ENCODE measurements at places on chromosomes 4 and X.

GRCh38 chr4:66606908-66607307, 936.6 kb upstream of the EPHA5 start:
- DNase-seq: no peak

GRCh38 chr4:126242679-126243390, 928.1 kb downstream of the FAT4 start:
- DNase-seq: no peak

GRCh38 chr4:126247409-126247808, 932.7 kb downstream of the FAT4 start:
- no peak for DNase-seq

DNA sequence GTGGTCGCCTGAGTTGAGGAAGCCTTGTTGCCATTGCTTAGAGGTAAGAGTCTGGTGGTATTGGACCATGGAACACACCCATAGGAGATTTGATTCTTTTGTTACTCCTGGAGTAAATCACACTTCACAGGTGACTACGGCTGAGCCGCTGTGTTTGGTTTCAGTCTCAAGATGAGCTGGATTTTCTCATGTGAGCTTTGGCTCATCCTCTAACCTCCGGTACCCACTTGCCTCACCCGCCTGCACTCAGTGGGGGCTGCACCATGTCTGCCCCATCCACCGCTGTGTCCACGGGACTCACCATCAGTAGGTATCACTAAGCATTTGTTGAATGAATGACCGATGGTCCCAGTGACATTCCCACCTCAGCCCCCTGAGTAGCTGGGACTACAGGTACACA, 52.7 kb downstream of the HTT-AS start:
- no peak for DNase-seq

DNA sequence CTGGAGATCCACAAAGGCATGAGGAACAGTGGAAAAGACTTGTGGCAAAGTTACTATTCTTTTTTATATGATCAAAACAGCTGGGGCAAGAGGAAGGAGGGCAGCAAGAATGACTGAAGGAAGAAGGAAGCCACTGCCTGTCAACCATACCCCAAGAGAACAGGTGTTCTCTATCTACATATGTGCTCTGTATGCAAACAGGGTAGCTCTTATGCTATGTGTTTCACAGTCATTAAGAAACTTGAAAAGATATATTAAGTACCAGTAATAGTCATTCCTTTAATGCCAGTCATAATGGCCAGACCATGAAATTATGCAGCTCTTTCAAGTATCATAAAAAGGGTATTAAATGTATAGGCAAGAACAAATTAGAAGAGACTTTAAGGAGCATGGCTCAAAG, 363.9 kb downstream of the KLHL13 start:
- DNase-seq: no peak

DNA sequence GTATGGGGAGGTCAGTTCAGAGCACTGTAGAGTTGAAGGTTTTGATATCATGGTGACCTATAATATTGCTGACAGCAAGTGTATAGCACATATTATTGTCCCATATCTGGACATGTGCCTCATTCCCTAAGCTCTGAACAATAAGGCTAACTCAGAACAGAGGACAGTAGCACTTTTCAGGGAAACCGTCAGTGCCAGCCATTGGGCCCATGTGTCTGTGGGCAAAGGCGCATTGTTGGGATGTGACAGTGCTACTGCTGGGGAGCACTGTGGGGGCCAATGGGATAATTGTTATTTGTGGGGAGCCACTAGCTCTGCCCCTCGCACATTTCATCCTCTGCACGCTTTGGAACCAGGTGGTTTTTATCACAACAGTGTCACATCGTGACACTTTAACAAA, 136.2 kb downstream of the ELOVL6 start:
- no peak for DNase-seq

GRCh38 chr4:98674404-98675173, 16.2 kb upstream of the TSPAN5 start:
- no peak for DNase-seq

GRCh38 chr4:20297783-20298182, 46.1 kb downstream of the SLIT2 start:
- DNase-seq: no peak

- DNase-seq: no peak
These were observed 544.7 kb upstream of the NDST4 start for GRCh38 chr4:115657991-115658650.

DNA sequence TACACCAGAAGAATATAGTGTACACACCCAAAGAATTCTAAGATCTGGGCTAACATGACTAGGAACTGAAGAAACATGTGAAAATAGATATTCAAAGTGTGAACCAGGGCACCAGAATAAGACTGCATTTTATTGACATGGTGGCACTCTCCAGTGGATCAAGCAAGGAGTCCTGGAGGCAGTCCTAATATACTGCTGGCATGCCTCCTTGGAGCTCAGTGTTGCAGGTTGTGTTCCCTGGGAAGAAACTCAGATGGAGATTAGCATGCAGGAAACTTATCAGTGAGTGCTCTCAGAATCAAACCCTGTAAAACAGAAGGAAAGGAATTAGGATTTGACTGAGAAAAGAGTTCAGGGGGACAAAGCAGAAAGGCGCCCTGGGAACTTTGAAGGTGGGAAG, 105.1 kb downstream of the CXCL13 start:
- no peak for DNase-seq

GRCh38 chr4:41360214-41360920, 103.6 kb downstream of the UCHL1 start:
- DNase-seq: no peak

DNA sequence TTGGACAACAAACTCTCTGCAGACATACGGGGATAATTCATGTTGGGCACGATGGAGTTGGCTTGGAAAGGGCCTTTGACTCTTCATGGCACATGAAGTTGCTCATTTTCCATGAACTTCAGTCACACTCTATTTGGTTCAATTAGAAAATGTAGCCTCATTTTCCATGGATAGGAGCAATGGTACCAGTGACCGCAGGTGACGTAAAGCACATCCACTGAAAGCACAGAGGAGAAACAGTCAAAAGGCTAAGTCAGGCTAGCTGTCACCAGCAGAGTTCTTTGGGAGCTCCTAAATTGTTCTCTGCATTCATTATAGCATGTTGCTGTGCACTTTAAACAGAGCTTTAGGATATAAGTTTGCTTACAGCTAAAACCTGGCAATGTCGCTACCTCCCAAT, 39.9 kb upstream of the MAP3K15 start:
- no peak for DNase-seq

DNA sequence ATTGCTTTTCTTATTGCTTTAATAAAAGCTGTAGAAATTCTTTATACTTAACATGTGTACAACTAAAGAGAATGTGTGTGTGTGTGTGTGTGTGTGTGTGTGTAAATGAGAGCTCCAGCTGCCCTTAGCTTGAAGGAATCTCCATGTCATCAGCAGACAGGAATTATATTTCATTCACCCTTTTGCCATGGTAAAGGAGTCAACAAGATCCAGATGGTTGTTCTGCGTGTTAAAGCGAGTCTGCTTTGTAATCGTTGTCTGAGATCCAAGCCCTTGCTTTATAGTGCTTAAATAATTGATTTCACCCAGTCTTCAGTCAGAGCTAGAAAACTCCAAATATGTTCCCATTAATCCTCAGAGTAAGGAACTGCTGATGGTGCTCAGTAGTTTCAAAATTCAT, 285.5 kb downstream of the PDGFC start:
- no peak for DNase-seq

- DNase-seq: no peak
These were observed 1.5 kb downstream of the MAB21L2 start for GRCh38 chr4:150583287-150584110.

- no peak for DNase-seq
These were observed 22.8 kb downstream of the RPL9 start for GRCh38 chr4:39435659-39436563.

GRCh38 chr4:23333946-23334878, 555.6 kb downstream of the PPARGC1A start:
- DNase-seq: no peak

GRCh38 chrX:8849458-8849857, 48.3 kb upstream of the FAM9A start:
- no peak for DNase-seq

DNA sequence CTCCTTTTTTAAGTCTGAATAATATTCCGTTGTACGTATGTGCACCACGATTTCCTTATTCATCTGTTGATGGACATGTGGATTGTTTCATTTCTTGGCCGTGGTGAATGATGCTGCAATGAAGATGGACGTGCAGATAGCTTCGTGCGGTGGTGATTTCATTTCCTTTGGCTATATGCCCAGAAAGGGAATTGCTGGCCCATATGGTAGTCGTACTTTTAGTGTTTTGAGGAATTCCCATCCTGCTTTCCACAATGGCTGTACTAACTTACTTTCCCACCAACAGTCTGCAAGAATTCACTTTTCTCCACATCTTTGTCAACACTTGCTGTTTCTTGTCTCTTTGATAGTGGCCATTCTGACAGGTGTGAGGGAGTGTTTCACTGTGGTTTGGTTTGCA, 12.8 kb downstream of the ZFP42 start:
- no peak for DNase-seq

DNA sequence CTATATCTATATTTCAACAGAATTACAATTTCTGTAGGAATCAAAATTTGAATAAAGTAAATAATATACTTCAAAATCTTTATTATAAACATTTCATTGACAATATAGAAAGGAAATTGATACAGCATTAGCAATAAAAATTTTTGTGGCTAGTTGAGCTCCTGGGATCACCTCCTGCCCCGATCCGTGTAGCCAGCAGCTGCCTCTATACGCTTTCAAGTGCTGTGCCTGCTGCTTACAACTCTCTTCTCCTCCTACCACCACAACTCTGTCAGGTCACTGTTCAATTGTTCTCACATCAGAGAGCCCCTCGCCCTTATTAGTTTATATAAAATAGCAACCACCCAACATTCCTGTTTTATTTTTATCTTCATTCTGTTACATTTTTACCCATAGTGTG, 27.6 kb downstream of the INPP4B start:
- no peak for DNase-seq
